Fibroblast of villous mesenchyme (primary cell): ENCODE measurements at places on chromosomes 6 and 20. TPM values are rescaled to one million over a fixed set of nuclear protein-coding genes. Genes with fewer than 3 reads are reported as not detected.

Gene HLA-DMB
- 1.7 TPM in 1 of 2 replicates, not detected in the other for total RNA-seq

Gene TMEM200A
- total RNA-seq = 43.6 and 47.7 TPM in 2 replicates

Gene LAMA5
- 35.1 and 55.3 TPM in 2 replicates for total RNA-seq

Gene RSPH9
- total RNA-seq = 0.86 and 0.97 TPM in 2 replicates

Gene EFCAB8
- 0.32 and 1.3 TPM in 2 replicates for total RNA-seq

Gene ANKRD66
- total RNA-seq = not detected in 2 replicates

Gene HLA-DRB1
- total RNA-seq = not detected in 2 replicates

Gene CHRNA4
- total RNA-seq = not detected in 2 replicates

Gene PLCB1
- total RNA-seq = 19.0 and 35.4 TPM in 2 replicates

Gene SLC32A1
- not detected in 2 replicates for total RNA-seq

Gene EDN3
- total RNA-seq = not detected in 2 replicates

Gene PTK6
- total RNA-seq = under 0.01 TPM in 2 replicates

Gene TTLL9
- total RNA-seq = not detected in 2 replicates

Gene PNPLA1
- not detected in 2 replicates for total RNA-seq

Gene SYCP2L
- total RNA-seq = 0.64 TPM in 1 of 2 replicates, not detected in the other
